Stimulated activated CD8-positive, alpha-beta memory T cell treated with anti-CD3 and anti-CD28 coated beads, Interleukin-7, amount 100 ng/mL, for 4 hours (primary cell): ENCODE measurements at places on chromosomes 4 and X.

- no peak for DNase-seq
Measured at GRCh38 chr4:166421556-166422156, 548.6 kb downstream of the TLL1 start.

DNA sequence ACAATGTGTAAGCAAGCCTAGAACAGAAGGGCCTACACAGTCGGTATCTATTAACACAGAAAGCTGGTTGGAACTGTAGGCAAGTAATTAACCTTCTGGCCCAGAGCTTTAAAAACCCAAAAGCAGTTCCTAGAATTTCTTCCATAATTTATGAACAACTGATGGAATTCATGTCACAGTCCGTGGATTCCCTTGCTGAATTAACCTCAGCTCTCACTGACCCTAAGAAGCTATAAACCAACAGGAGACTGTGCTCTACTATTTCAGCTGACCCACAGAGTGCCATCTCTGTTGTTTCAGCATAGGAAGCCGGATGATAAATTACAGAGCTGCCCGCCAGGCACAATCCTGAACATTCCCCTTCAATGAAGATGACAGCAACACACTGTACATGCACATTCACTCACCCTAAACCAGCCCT is 157.3 kb downstream of the PRDM5 start:
- DNase-seq = no peak

DNA sequence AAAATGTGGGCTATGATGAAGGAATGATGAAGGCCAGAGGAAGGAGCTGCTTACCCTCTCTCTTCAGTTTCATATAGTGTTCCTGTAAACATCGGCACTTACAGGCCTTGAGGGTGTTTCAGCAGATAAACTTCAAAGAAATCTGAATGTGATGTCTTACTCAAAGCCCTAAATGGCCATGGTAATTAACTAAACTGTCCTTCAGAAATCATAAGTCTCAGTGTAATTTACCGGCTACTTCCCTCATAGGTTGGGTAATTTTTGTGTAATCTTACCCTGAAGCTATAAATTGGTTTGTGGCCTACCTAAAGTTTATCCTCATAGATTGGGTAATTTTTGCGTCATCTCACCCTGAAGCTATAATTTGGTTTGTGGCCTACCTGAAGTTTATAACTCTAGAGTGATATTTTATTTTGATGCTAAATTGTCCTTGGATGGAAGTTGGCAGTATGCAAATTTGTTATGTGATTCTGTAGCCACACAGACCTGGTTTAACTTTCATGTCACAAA is 2700.3 kb downstream of the ARAP2 start:
- no peak for DNase-seq

- DNase-seq = no peak
Measured at GRCh38 chr4:139633195-139633594, 32.4 kb upstream of the MGST2 start.

- no peak for DNase-seq
Measured at GRCh38 chr4:101356928-101357327, 9.6 kb upstream of the PPP3CA start.

GRCh38 chrX:155231163-155231562 is 14.9 kb downstream of the VBP1 start:
- no peak for DNase-seq

GRCh38 chrX:135295944-135296305 is 13.4 kb upstream of the ETDC start:
- DNase-seq = no peak

- DNase-seq = no peak
Measured at GRCh38 chr4:152265149-152265621, 270.7 kb downstream of the FBXW7 start.

GRCh38 chrX:133783274-133783673 is 202.1 kb downstream of the GPC3 start:
- DNase-seq = no peak

DNA sequence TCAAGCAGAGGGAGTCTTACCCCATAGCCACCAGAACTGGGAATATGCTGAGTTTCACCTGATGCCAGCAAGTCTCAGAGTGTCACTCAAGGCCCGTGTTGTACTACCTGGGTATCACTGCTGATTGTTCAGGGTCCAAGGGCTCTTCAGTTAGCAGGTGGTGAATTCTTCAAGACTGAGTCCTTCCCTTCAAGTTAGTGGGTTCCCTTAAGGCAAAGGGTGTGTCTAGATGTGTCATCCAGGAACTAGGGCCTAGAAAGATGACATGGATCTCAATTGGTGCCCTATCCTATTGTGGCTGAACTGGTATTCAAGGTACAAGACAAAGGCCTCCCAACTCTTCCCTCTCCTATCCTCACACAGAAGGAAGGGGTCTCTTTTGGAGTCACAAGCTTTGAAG is 159.9 kb upstream of the DIPK2B start:
- DNase-seq = no peak

DNA sequence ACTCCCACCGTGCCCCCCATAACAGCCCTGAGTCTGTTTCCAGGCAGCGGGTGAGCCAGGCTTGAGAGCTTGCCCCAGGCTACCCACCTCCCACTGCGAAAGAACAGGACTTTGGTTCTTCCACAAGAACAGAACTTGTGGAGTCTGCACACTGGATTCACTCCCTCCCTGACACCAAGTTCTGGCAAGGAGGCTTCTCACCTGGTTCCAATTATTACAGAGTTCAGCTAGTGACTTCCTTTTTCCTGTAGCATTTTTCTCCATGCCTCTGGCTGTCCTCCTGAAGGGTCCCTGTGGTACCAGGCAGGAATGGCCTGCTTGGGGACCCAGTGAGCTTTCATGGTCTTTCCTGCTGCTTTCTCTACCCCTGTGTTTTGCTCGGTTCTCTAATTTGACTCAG is 208.6 kb upstream of the SFRP2 start:
- no peak for DNase-seq

- DNase-seq = no peak
Measured at GRCh38 chr4:112908511-112908910, 140.9 kb upstream of the ANK2 start.

- DNase-seq = no peak
Measured at GRCh38 chr4:70670332-70671014, 4.2 kb upstream of the JCHAIN start.

DNA sequence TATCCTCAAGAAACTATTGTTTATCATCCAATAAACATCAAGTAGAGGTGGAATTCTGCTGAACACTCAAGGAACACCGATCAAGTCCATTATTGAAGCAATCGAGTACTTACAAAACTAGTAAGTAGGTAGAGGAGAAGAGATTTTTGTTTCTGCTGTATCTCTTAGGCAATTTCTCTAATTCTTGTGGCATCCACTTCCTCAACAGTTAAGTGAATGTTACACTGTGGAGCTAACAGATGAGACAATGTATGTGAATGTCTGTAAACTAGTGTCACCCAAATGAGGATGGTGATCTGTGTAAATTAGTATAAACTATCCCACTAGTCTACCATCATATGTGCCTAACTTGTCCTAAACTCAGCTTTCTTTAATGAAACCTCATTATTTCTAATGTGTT is 261.6 kb downstream of the ARHGAP24 start:
- no peak for DNase-seq

- DNase-seq = no peak
Measured at GRCh38 chr4:7019367-7019766, 23.8 kb upstream of the TADA2B start.

DNA sequence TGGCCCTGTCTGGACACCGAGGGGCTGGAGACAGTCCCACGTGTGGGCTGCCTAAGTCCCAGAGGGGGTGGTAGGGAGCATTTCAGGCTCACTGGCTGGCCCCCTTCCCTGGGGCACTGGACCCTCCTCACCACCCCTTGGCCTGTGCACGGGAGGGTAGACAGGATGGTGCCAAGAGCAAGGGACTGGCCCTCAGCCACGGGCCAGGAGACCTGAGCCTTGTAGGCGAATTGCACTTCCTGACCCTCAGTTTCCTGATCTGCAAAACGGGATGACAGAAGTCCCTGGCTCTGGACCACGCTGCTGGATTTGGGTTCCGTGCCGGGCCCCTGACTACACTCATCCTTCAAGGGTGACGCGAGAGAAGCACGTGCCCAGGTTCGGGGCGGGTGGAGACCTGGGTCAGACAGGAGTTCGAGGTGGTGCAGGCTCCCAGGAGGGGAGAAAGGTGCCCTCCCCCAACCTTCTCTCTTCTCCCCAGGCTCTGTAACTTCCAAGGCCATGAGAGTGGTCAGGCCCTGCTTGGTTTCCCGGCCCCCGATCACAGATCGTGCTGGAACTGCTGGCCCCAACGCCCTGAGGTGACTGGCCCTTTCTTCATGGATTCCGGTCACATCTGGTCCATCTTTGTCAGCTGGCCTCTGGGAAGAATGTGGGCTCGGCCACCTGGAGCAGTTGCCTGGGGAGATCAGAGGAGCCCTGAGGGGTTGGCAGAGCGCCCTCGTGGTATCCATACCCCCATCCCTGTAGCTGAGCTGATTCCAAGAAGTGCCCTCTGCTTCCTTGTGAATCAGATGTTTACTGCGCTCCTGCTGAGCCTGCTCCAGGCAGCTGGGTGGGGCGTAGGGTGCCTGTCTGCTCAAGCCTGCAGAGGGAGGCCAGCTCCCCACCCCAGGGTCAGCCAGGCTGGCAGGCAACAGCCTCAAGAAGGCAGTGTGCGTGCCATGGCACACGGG is 3.3 kb downstream of the SH3BP2 start:
- no peak for DNase-seq

DNA sequence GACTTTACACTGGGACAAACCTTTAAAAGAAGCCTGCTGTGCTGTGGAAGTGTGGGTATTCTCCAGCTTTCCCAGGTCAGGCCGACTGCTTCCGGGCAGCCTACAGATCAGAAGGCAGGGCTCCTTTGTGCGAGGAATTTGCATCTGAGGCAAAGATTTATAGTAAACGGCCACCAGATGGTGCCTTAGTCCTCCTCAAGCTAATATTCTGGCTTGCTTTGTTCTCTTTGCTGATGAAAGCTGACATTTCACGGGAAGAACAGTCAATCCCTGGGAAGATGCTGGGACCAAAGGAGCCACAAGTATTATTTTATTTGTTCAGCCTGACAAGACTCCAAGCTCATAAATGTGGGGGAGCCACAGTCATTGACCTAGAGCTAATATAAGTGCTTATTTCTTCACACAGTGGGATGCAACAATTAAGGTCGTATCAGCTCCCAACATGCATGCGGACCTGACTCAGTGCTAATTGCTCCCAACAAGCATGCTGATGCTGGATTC is 120.7 kb upstream of the TRIM2 start:
- DNase-seq = peak; percentile 19

DNA sequence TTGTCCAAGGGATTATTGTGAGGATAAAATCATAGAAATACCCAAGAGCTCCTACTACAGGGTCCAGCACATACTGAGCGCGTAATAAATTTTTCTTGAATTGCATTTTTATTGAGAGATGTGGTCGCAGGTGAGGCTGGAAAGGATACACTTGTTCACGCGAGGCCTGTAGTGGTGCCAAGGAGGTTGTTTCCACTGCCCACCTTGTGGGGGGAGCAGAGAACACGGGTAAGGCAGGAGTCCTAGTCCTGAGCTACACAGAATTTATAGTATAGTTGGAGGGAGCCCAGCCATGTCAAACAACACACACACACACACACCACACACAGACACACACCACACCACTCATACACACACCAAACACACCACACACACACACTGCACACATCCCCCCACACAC is 31.8 kb upstream of the CYP4V2 start:
- DNase-seq = no peak

GRCh38 chr4:102193145-102193544 is 152.1 kb downstream of the SLC39A8 start:
- DNase-seq = no peak

GRCh38 chr4:140091305-140091704 is 62.7 kb downstream of the MAML3 start:
- no peak for DNase-seq

DNA sequence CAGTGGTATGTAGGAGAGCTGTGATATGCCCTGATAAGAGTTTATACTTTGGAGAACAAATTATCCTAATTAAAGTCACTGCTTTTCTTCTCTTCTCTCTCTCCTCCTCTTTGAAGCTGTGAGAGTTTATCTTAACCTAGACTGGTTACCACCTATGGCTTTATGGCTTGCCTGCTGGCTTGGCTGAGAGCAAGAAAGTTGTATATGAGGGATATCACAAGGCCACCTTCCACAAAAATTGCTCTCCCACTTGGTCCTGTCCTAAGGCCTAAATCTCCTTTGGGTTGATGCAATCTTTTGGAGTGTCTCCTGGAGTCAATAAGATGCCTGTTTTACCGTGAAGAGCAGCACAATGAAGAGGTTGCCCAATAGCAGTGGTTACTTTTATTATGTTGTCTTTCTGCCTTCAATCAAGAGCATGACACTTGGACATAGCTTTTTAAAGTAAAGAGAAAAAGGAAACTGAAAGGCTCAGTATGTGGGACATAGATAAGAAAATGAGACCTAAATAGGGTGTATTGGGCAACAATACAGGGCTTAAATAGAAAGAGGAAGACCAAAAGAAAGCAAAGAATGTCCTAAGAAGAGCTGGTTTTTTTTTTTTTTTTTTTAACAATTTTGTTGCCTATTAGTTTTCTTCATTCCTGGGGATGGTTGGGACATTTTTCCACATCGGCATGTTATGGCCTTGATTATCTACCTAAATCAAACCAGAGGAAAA is 9.2 kb downstream of the GUCY1A1 start:
- no peak for DNase-seq

DNA sequence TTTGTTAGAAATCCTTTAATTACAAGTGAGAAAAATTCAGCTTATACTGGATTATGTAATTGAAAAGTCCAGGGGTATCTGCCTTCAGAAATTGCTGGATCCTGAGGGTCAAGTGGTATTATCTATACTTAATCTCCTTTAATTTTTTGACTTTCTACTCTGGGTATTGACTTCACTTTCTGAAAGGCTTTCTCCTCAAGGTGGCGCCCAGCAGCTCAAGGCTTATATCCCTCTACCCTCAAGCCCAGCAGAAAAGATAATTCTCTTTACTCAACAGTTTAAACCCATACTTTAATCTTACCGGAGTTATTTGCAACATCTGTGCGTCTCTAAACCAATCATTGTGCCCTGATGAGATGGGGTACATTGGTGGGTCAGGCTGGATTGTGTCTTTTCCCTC is 129.5 kb downstream of the LARP7 start:
- no peak for DNase-seq

- no peak for DNase-seq
Measured at GRCh38 chr4:73952352-73952751, 29.5 kb downstream of the PF4 start.

GRCh38 chr4:7678318-7678852 is 243.7 kb upstream of the PSAPL1 start:
- DNase-seq = no peak

GRCh38 chr4:67522851-67523671 is 22.2 kb downstream of the CENPC start:
- DNase-seq = no peak

GRCh38 chr4:158630893-158631292 is 40.8 kb downstream of the C4orf46 start:
- DNase-seq = no peak

- no peak for DNase-seq
Measured at GRCh38 chrX:51614353-51615012, 4.2 kb downstream of the CENPVL3 start.

DNA sequence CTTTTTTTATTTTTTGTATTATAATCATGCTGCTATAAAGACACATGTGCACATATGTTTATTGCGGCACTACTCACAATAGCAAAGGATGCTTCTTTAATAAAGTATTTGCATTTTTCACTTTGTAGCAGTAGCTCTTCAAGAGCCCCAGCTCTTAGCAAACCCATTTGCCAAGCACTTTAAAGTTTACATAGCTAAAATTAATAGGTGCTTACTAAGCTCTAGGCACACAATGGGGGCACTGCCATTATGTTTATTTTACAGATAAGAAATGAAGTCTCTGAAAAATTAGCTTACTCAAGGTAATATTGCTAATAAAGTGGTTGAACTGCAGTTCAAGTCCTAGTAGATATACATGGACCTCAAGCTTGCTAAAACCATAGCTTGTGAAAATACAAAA is 230.3 kb upstream of the ARHGAP24 start:
- no peak for DNase-seq
